ENCODE measurements at places on chromosomes 1 and 21.

DNA sequence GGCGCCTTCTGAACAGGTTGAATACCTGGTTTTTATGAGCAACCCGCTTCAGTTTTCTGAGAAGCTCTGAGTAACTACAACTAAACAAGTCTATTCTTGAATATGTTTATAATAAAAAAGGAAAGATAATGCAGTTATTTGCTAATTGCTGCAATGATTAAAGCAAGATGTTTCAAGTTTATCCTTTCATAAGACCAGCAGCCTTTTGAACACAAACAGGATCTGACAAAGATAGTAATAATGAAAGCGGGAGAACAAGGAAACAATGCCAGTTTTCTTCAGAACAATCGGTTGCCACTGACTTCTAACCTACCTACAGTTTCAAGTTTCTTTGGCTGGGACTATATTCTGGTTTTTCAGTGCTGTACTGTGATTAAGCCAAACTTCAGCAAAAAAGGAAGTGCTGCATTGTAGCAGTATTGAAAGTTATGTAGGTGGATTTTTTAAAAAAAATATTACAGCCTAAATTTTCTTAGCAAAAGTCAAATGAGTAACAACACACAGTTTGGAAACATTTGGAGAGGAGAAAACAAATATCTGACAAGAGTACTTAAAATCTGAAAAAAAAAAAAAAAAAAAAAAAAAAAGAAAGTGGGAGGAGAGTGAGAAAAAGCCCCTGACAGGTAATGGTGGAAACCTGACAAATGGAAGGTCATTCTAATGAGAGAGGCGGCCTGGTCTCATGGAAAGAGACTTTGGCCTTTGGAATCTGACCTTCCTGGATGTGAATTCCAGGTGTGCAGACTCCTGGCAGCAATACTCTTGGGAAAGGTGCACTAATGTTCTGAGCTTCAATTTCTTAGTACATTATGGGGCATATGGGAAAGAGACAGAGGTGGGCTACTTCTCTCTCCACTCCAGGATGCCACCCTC, 11.4 kb downstream of the KCNJ15 start:
- DNase-seq: no peak

GRCh38 chr1:19955534-19956170, 23.8 kb downstream of the PLA2G2A start:
- DNase-seq: no peak

GRCh38 chr1:244955661-244956060, 91.3 kb upstream of the HNRNPU start:
- no peak for DNase-seq

DNA sequence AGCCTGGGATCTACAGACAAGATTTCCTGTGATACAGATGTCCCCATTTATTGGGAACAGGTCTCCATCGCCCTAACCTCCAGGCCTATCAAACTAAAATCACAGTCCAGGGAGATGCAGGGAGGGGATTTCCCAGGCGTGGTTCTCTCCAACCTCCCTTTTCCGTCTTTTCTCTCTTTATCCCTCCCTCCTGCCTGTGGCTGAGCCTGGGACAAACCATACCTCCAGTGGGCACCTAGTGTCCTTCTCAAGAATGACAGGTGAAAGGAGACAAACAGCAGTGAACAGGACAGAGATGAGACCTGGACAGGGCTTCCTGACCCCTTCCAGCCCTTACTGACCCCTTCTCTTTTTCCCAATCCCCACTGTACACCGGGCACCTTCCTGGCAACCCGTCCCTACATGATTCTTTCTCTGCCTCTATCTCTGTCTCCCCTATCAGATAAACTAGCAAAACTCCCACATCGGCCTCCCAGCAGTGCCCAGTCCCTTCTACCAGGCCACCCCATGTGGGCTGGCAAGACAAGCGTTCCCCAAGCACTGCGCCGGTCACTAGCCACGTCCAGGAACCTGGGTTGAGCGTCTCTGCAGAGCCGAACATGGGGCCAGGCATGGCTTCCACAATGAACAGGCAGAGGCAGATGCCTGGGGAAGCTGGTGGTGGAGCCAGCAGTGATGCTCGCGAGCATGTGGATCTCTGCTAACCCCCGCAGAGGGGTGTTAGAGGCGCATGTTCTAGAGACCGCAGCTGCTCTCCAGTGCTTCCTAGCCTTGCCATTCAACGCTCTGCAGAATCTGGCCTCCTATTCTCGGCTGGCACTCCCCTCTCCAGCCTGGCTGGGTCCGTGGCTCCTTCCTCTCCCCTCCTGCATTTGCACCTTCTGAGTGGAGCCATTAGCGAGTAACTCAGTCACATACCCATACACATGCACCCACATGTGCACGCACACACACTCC, 54.7 kb downstream of the ELK4 start:
- DNase-seq: no peak

DNA sequence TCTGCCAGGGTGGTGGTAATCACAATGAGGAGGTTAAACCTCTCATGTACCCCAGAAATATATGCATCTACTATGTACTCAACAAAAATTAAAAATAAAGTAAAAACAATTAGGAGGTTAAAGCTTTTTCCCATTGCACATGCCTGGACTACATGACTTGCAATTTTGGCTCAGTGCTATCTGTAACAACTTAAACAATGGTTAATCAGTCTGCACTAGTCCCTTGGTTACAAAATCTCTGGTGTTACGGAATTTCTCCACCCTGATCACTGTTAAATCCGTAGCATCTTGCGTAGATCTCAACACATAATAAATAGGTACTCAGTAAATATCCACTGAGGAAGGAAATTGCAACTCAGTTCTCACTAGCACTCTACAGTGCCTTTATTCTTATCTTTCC, 66.5 kb downstream of the SDCCAG8 start:
- no peak for DNase-seq

GRCh38 chr1:113507552-113508214, 117.4 kb downstream of the MAGI3 start:
- DNase-seq: no peak

DNA sequence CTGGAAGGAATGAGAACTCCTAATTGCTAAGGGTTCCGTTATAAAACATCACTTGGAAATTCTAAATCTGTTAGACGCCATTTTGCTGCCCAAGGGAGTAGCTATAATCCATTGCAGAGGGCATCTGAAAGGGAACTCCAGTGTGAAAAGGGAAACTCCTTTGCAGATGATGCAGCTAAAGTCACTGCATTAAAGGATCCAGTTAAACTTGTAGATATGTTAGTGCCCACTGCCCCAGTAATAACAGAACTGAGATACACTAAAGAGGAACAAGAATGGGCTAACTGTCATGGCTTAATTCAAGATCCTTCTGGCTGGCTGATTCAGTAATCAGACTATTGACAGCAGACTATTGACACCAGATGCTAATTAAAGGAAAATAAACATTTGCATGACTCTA, 81.8 kb upstream of the KIAA0040 start:
- no peak for DNase-seq
